ENCODE measurements at places on chromosomes 7 and 10. TPM values are rescaled to one million over a fixed set of nuclear protein-coding genes. Genes with fewer than 3 reads are reported as not detected.

DNA sequence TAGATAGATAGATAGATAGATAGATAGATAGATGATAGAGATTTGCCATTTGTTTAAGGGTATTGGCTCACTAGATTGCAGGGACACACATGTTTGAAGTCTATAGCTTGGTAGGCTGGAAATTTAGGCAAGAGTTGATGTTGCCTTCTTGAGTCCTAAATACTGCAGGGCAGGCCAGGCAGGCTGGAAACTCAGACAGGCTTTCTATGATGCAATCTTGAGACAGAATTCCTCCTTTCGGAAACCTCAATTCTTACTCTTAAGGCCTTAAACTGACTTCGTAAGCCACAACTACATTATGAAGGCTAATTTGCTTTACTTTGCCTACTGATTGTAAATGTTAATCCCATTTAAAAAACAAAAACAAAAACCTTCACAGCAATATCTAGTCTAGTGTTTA is 322.9 kb upstream of the AKR1E2 start:
- DNase-seq: no peak

DNA sequence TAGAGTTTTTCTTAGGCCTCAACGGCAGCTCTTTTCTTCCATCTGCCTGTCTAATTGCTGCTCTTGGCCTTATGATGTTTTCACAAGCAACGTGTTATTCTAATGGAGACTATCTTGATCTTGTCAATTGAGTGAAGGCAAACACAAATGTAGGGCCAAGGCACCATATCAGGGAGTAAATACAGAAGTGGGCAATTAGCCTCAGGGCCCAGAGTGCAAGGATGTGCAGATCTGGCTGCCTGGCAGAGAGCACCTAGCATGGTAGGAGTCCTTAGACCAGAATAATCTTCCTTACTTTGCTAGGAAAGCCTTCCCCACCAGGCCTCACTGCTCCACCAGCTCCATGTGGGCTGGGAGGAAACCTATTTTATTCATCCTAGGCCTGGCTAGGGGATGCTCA is 590.9 kb downstream of the LRMDA start:
- DNase-seq: no peak

DNA sequence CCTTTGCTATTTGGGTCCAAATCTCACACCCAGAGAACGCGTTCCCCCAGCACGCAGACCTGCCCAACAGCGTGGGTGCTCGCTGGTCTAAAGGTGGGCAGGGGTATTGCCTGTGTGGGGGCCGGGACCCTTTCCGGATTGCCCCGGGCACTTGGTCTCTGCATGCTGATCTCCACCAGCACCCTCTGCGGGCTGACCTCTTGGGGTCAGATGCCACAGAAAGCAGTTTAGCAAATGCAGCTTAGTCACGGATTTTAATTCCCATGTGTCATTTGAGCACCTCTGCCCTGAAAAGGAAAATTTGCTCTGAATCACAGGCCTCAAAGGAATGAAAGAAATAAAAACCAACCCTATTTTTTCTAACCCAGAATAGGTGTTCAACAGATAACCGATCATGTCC is 46.7 kb downstream of the PKD1L1 start:
- DNase-seq: no peak

GRCh38 chr7:65301007-65301406 is 72.6 kb upstream of the ZNF92 start:
- no peak for DNase-seq

DNA sequence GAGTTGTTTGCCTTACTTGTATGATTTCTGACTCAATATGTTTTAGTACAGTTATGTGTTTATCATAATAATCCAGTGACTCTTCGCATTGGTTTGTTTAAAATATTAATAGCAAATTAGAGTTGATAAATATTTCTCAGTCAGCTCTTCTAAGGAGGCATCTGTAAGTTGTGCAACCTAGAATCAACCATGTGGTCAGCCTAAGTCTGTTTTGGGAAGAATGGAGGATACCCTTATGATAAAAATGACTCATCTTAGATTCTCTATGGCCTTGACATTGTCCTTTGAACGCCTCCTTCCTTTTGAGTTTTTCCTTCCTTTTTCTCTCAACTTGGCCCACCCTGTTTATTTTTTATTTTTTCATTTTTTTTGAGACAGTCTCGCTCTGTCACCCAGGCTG is 18.8 kb downstream of the DNAJC9 start:
- no peak for DNase-seq

GRCh38 chr7:88071994-88072714 is 138.1 kb downstream of the ADAM22 start:
- DNase-seq: no peak

- no peak for DNase-seq
Measured at GRCh38 chr10:13705526-13706174, 118.9 kb downstream of the PRPF18 start.

DNA sequence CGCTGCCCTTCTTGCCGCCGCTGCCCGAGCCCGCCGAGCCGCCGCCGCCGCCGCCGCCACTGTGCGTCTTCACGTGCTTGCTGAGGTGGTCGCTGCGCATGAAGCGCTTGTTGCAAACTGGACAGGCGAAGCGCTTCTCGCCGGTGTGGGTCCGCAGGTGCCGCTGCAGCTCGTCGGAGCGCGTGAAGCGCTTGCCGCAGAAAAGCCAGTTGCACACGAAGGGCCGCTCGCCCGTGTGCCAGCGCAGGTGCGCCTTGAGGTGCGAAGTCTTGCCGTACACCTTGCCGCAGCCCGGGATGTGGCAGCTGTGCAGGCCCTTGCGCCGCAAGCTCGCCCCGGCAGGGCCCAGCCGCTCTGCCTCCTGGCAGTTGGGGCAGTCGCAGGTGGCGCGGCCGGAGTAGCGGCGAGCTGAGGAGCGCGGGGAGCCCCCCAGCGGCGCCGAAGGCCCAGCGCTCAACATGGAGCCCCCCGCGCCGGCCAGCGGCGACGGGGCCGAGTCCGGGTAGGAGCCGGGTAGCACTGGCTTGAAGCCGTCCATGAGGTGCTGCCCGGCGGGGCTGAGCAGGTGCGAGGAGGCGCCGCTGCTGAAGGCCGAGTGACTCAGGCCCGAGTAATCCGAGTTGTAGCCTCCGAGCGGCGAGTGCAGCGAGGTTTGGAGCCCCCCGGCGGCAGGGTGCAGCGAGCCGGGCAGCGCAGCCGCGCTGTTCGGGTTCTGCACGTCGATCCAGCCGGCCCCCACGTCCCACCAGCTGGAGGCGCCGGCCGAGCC is 2.1 kb downstream of the SP8 start:
- DNase-seq: no peak

TBXAS1 gene
- total RNA-seq: 0.97 TPM

JAKMIP3 gene
- total RNA-seq: 0.41 TPM

DNA sequence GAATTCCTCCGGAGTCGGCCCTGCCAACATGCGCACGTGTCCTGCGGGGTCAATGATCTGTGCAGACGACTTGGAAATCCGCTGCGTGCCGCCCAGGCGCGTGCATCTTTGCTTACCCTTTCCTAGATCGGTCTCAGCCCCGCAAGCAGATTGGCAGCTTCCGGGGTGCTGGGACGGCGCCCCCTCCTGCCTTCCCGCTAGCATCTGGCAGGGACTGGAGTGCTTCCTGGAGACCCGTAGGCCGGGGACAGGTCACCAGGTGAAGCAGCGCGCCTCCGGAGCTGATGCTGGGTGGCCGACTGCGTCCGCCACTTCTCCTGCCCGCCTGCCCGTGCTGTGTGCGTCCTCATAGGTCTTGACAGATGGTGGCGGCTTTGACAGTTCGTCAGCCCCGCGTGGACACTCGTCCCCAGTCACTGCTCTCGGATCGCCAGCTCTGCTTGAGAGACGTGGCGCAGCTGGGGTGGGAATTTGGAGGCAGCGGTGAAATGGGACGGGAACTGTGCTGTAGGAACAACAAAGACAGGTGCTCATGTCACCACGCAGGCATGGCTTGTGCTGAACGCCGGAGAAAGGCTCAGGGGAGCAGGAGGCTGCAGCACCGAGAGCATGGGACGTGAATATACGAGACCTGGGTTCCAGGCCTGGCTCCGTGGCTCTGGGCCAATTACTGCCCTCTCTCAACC is 21.9 kb upstream of the KCNK18 start:
- no peak for DNase-seq

AFAP1L2 gene
- 0.39 TPM for total RNA-seq

- DNase-seq: peak; percentile 16
Measured at GRCh38 chr10:36888925-36889573, 236.3 kb upstream of the ANKRD30A start.

CCL26 gene
- not detected for total RNA-seq

MRLN gene
- not detected for total RNA-seq

CREB5 gene
- total RNA-seq: not detected

STEAP1B gene
- not detected for total RNA-seq

DNA sequence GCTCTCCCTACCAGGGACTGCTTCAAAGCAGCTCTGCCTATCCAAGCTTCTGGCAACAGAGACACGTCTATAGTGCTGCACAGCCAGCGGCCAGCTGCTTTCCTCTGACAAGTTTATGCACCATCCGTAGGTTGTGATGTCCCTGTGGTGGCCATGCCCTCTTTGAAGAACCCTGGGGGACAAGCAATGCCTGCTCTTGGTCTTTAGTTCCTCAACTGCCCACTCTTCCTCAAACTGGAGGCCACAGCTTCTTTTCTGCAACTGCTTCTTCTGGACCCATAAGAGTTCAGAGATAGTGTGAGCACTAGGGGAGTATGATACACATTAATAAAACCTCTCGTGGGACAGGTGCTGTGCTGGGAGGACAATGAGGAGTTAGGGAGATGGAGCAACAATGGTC is 164.9 kb downstream of the ELMO1 start:
- no peak for DNase-seq

- DNase-seq: no peak
Measured at GRCh38 chr7:149381245-149381644, 79.6 kb downstream of the ZNF777 start.

DNA sequence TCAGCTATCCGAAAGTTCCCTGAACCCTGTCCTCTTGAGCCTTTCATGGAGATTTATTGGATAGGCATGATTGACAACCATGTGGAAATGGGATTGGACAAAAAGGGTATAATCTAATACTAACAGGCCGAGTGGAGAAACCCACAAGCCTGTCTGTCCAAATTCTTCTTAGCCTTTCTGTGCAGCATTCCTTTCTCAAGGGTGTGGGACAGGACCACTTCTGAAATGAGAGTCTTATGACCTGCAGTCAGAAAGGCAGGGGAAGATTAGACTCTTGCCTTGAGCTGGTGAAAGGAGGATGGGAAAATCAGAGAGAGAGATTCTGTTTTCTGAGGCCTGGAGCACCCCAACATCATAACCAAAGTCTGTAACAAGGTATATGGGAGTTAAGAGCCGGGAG is 85.5 kb downstream of the MAPK8 start:
- no peak for DNase-seq

DNA sequence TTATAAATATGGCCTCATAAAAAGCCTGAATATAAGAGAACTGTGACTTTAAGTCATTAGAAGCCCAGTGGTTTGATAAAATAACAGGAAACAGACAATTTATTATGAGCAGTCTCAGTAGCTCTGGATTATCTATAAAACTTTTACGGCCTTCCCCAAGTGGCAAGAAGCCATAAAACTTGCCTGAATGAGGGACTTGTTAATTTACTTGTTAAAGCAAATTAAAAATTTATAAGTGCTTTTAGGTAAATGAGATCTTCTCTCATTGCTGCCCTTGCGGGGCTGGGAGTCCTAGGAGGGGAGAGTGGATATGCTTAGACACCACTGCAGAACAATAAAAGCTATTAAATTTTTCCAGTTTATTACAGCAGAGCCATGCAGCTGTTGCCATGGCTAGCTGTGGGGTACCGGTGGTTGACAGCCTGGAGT is 499.9 kb downstream of the AUTS2 start:
- DNase-seq: no peak

DNA sequence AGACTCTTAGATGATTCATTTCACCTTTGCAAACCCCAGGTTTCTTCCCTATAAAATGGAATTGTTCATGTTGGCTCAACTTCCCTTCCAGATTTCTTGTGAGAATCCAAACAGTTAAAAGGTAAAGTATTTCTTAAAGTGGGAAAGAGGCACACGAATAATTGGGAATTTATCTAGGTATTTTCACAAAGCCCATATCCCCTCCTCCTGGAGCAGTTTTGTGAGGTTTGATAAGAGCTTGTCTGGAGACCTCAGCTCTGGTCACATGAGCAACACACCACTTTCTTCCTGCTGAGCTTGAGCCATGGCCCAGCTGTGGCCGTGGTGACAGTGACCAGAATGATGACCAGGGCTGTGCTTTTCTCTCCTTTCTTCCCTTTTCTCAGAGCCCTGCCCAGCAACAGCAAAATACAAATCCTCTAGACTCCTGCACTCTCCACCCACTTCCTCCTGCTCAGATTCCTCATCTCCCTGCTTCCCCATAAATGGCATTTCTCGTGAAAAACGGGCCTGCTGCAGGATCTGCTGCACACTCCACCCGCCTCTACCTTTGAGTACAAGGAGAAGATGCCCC is 87.7 kb downstream of the PIK3CG start:
- DNase-seq: no peak

DNA sequence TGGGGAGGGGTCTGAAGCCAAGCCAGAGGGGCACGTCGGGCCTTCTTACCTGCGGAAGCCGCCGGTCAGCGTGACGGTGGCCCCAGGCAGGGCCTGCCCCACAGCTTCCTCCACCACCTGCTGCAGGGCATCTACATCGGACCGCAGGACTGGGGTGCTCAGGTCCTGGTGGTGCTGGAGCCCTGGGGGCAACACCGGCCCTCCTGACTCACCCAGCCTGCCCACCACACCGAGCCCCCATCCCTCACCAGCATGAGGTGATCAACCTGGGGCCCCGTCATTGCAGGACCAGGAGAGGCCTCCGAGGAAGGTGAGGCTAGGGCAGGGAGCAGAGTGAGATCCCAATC is 8.0 kb downstream of the POLM start:
- DNase-seq: no peak

FUOM gene
- total RNA-seq: 7.9 TPM

DNA sequence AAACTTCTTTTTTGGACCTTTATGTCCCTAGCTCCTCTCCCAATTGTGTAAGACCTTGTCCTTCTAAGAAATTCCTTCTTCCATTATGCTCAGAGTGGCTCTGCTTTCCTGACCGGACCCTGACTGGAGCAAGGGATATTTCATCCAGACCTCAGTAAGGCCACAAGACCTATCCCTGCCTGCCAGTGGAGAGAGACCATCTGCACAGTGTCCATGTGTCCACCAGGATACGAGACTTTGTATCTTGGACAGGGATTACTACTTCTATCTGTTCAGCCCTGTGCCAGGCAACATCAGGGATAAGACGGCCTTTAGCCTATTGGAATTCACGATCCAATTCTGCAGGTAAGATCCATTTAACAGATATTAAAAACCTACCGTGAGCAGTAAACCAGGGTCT is 7.2 kb upstream of the ATOH7 start:
- no peak for DNase-seq

GRCh38 chr10:24229909-24230308 is 21.0 kb downstream of the KIAA1217 start:
- DNase-seq: no peak

DNA sequence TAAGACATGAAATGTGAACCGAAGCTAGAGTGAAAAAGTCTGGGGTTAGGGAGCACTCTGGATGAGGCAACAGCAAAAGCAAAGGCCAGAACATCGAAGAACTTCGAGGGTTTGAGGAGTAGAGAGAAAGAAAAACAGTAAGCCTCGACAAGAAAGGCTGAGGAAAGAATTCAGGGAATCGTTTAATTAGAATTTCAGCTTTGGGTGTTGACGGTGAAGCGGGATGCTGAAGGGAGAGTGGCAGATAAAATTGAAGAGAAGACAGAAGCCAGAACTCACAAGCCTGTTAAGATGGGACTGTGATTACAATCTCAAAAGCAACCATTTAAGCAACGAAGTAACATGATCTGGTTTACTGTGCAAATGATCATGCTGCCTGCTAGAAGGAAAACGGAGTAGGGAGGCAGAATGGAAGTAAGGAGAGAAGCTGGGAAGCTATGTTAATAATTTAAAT is 2.1 kb downstream of the TRDMT1 start:
- no peak for DNase-seq
